AG08395 (cell line): ENCODE measurements at places on chromosomes 1 and 21.
A peak's percentile ranks its signal among the peaks of the same experiment; 100 is the strongest.

- DNase-seq, result no peak
Measured at GRCh38 chr1:198978523-198978922, 339.7 kb downstream of the PTPRC start.

DNA sequence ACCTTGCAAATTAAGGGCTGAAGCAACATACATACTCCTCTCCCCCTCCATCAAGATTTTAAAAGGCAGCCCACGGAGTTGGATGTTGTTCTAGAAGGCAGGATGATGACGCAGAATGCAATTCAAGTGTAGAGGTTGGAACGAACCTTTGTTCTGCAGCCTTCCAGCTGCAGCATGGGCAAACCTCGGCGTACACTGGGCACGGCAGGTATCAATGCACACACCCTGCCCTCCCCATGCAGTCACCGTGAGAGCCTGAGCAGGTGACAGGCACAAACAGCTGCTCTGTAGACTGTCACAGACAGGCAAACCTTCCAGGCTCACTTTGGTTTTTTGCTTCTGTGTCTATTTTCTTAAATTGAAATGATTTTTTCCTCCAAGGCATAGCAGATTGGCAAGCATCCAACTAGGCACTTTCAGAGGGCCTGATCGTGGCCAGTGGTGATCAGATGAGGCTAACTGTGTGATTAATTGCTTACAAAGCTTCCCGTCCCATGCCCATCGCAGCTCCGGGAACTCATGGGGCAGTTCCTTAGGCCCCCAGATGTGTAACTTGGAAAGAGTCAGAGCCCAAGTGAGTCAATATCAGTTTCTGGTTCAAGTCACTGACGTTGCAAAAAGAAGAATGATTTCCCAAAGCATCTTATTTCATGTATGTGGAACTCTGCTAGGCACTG, 82.3 kb downstream of the ITPKB start:
- peak; percentile 60 for DNase-seq

DNA sequence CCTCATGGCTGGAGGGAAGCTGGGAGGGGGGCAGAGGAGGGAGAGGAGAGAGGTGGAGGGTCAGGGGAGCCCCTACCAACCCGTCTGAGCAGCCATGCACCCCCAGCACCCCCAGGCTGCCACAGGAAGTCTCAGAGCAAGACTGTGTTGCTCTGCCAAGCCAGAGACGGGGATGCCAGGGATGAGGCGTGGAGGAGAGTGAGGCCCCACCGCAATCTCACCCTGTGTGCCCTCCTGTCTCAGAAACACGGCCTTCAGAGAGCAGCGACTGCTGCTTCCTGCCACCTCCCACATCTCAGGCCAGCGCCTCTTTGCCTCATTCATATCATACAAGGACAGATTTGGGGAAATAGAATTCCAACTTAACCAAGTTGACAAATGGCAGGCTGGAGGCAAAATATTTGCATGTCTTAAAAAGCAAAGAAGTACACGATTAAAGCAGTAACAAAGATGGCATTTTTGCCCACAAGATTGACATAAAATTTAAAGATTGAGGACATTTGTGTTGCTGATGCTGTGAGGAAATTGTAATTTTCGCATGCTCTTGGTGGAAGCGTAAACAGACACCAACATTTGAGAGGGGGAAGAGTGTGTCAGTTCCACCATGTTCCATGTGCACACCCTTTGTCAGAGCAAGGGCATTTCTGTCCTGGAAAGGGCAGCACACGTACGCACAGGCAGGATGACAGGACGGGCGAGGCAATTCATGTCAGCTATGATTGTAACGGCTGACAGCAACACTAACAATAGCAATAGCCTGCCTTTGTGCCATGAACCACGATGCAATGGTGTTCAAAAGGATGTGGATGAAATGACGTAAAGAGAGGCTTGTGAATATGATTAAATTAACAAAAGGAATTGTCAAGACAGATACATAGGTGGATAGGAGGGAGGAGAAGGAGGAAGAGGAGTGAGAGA, 59.0 kb upstream of the BACE2 start:
- DNase-seq, result no peak

DNA sequence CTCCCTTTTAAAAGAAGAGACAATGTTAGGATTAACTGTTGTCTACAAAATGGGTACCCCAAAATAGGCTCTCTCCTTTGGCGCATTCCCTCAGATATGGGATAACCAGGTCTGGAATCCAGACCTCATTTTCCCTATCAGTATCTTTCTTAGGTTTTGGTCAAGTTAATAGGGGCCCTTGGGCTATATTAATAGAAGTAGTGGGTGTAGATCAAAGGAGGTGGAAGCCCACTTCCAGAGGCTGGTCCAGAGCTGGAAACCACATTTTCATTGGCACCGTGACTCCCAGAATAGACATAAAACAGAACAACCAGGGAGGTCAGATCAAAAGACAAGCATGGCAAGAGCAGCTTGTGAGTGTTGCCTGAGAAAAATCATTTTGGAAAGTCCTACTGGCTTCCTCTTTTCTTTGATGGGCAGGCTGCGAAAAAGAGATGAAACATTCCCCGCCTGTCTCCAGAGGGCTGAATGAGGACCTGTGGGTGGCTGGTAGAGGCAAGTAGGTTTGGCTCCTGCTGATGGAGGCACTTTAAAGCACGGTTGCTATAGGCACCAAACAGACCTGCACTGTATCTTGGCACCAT, 25.8 kb upstream of the KIF21B start:
- DNase-seq, result no peak

DNA sequence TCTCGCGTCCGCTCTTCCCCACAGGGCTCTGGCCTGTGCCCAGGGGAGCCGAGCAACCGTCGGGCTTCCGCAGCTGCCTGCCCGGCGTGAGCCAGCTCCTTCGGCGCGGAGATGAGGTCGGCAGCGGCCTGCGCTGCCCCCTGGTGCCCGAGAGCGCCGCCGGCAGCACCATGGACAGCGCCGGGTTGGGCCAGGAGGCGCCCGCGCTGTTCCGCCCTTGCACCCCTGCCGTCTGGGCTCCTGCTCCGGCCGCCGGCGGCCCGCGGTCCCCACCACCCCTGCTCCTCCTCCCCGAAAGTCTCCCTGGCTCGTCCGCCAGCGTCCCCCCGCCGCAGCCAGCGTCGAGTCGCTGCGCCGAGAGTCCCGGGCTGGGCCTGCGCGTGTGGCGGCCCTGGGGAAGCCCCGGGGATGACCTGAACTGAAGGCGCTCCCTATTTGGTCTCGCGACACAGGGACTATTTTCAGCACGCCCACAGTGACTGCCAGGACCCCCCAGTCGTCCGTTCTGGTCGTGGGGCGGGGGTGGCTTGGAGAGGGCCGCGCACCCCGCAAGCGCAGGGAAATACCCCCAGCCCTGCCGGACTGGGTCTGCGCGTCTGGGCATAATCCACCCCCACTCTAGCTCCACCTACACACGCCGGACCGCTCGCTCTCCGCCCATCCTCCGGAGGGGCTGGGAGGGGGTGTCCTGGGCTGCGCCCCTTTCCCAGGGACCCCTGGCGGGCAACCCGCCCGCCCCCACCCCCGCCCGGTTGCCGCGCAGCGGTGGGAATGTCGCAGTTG, 1.3 kb downstream of the HES3 start:
- peak; percentile 88 for DNase-seq

- no peak for DNase-seq
Measured at GRCh38 chr1:35881850-35882273, 1.1 kb upstream of the AGO1 start.

GRCh38 chr1:44826375-44827196, 16.5 kb downstream of the PTCH2 start:
- DNase-seq, result no peak

GRCh38 chr1:35958558-35958957, 27.7 kb downstream of the AGO3 start:
- DNase-seq, result no peak

GRCh38 chr21:35664683-35665082, 395.6 kb downstream of the SETD4 start:
- no peak for DNase-seq

GRCh38 chr1:30241681-30242080, 481.7 kb downstream of the MATN1 start:
- DNase-seq, result no peak

DNA sequence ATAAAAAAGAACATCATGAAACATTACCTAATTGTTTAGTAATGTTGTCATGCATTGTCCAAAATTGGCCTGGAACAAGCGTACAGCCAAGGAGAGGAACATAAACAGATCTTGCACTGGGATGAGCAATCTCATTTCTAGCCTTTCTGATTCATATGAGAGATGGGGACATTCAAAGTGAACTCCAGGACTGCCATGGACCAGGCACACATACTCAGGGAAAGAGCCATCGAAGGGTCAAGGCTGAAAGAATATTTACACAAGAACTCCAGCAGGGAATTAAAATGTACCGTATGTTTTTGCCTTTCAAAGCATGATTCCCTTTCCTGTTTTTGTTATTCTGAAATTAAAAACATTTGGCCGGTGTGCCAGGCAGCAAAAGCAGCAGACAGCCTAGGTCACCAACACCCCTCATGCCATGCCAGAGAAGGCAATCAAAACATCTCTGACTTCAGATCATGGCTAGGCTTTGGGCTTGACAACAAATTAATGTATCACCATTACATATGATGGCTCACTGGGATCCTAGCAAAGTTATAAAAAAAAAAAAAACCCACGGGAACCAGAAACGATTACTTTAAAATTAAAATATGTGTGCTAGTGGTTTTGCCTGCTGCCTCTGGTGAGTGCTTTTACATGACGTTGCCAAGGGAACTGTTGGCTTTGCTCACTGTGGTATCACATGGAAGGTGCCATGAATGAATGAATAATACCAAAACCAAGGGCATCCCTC, 159.8 kb downstream of the TGFBR3 start:
- DNase-seq, result peak; percentile 90

- DNase-seq, result no peak
Measured at GRCh38 chr1:24657781-24658180, 14.7 kb downstream of the SRRM1 start.

GRCh38 chr1:183301239-183301638, 115.2 kb downstream of the LAMC2 start:
- DNase-seq, result no peak

GRCh38 chr1:59999746-60000145, 73.2 kb upstream of the CYP2J2 start:
- no peak for DNase-seq

- DNase-seq, result no peak
Measured at GRCh38 chr1:41580021-41580420, 95.5 kb upstream of the EDN2 start.

DNA sequence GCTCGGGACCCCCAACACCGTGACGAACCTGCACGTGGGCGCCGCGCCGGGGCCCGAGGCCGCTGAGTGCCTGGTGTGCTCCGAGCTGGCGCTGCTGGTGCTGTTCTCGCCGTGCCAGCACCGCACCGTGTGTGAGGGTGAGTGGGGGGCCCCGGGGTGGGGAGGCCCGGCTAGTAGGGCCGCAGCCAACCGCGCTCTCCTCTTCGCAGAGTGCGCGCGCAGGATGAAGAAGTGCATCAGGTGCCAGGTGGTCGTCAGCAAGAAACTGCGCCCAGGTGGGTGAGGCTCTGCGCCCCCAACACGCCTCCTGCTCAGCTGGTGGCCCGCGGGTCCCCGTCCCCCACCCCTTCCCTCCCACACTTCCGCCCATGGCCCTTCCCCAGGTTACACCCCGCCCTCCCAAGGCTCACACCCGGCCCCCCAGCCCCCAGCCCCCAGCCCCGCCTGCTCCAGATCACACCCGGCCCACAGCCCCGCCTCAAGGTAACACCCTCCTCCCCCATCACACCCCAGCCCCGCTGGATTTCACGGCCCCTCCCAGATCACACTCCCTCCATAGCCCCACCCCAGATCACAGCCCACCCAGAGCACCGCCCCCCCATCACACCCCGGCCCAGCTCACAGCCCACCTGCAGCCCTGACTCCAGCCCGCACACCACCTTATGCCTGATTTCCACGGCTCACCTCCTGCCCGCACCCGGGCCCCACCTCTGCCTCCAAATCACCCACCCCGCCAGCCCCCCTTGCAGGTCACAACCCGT, 2.4 kb upstream of the MMP23B start:
- no peak for DNase-seq

DNA sequence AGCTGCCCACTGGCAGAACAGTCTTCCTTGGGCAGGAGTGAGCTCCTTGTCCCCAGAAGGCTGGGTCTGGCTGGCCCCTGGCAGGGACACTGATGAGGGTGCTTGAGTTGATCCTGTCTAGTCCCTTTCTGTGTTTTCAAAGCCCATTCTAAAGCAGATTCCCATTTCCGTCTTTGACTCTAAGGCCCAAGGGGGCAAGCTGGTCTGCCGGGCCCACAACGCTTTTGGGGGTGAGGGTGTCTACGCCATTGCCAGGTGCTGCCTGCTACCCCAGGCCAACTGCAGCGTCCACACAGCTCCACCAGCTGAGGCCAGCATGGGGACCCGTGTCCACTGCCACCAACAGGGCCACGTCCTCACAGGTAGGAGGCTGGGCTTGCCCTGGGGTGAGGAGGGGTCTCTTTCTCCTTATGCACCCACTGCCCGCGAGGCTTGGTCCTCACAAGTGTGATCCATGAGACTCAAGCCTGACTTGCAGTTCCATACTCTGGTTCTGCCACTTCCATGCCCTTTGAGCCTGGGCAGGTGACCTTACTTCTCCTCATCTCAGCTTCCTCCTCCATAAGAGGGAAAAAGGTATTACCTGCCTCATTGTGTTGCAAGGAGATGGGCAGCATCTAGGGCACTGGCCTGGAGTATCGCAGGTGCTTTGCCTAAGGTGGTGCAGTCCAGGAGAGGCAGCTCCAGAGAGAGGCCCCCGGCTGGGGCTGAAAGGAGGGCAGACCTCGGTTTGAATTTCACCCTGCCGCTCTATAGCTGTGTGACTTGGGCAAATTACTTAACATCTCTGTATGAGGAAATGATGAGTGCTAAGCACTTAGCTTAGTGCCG, 20.2 kb downstream of the PCSK9 start:
- DNase-seq, result no peak

DNA sequence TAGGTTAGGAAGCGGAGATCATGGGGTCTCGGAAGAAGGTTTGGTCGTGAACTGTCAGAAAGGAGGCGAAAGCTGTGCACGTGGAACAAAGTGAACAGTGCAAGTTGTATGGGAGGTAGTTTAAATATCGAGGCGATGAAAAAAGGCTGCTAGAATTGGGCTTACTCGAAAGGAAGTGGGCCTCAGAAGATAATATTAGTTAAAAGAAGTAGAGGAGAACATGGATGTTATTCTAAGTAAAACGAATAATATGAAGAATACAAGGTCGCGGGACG, 571 bp downstream of the WDR3 start:
- DNase-seq, result no peak

GRCh38 chr21:17576080-17576835, 36.4 kb downstream of the BTG3 start:
- no peak for DNase-seq

DNA sequence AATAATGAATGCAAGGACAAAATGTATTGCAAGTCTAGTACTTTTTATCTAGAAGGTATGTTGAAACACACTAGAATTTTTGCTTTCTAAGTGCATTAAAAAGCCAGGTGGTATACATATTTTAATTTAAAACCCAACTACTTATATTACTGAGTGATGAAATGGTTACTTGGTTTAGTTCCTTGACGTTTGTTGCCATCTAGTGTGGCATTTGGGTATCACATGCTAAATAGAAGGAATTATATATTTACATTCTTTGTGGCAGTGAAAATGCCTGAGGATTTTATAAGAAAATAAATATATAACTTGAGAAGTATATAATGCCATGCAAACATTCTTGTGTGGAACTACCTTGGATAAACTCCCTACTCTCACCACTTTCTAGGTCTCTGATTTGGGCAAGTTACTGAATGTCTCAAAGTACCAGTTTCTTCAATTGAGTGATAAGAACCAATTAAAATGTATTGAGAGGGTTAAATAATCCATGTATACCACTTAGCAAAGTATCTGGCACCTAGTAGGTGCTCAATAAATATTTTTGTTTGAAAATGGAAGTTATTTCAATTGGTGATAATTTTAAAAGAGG, 69.6 kb downstream of the SDCCAG8 start:
- DNase-seq, result peak; percentile 48

GRCh38 chr1:208604295-208604694, 360.1 kb upstream of the PLXNA2 start:
- no peak for DNase-seq

- no peak for DNase-seq
Measured at GRCh38 chr1:180031664-180032063, 77.1 kb downstream of the CEP350 start.
